ENCODE measurements at places on chromosomes 11 and 22. TPM values are rescaled to one million over a fixed set of nuclear protein-coding genes. Genes with fewer than 3 reads are reported as not detected.

PAFAH1B2 gene
- total RNA-seq: 95.8 TPM

PTPN5 gene
- 4.7 TPM for total RNA-seq

OR52H1 gene
- not detected for total RNA-seq

PGR gene
- 1.1 TPM for total RNA-seq

GRCh38 chr11:47010179-47010578, 73.6 kb downstream of the CSTPP1 start:
- no peak for DNase-seq

DNA sequence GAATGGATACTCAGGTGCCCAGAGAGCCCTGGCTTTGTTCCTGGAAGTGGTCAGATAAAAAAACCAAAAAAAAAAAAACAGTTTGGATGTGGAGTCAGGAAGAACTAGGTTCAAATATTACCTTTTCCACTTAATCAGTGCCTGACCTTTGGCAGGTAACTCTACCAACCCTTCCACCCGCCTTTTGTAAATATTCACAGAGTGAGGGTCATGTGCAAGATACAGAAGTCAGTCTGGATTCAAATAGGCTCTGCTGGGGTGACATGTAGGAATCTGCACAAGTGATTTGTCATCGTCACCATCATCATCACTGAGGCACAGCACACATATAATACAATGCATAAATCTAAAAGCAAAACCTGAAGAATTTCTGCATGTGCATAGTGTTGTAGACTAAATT, 490.7 kb downstream of the MIAT start:
- no peak for DNase-seq

DNA sequence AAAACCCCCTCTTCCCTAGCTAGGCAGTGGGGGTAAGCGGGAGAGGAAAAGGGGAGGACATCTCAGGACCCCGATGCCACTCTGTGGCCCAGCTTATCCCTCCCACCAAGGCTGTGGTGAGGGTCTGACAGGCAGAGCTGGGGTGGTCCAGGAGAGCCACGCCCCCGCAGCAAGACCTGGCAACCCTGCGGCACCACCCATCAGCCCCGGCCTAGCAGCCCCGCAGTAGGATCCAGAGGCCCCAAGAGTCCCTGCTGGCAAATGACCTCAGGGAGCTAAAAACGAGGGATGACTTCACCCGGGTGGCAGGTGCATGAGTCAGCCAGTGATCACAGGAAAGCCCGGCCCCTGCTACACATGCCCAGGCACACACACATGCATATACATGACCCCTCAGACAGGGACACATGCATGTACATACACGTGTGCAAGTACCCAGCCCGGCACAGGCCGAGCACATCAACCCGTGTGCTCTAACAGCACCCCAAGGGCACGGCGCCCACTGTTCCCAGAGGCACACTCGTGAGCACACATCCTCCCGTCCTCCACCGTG, 32.3 kb downstream of the ARVCF start:
- DNase-seq: no peak

DNA sequence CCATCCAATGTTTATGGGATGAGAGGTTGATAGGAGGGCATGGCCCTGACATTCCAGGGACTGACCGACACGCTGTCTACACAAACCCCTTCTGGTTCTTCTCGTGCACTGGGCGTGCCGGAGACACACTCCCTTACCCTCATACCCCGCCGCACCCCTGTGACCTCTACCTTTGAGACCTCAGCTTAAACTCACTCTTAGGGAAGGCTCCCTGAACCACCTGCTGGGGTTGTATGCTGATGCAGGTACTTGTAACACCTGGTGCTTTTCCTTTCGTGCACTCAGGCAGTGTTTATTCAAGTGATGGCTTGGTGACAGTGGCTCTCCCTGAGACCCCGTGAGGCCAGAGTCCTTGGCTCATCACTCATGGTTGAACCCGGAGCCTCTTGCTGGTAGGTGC, 12.0 kb downstream of the PPARA start:
- DNase-seq: no peak

- no peak for DNase-seq
Measured at GRCh38 chr11:77332259-77332658, 30.8 kb upstream of the GDPD4 start.

DNA sequence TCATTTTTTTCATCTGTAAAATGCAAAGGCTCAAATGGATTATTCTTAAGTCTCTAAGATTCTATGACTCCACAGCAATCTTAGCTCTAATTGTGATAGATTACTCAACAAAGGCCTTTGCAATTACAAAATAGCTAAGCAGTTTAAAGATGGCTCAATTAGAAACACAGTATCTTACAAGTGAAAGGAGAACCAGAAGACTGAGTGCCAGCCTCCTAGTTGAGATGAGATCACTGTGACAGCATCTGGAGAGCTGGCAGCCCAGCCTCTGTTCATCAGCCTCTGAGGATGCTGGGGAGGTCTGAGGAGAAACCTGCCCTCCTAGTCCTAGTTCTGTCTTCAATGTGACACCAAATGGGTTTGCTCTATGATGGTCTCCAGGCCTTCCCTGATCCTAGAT, 158.4 kb upstream of the NARS2 start:
- no peak for DNase-seq

- no peak for DNase-seq
Measured at GRCh38 chr11:116778556-116778955, 5.8 kb upstream of the BUD13 start.

DNA sequence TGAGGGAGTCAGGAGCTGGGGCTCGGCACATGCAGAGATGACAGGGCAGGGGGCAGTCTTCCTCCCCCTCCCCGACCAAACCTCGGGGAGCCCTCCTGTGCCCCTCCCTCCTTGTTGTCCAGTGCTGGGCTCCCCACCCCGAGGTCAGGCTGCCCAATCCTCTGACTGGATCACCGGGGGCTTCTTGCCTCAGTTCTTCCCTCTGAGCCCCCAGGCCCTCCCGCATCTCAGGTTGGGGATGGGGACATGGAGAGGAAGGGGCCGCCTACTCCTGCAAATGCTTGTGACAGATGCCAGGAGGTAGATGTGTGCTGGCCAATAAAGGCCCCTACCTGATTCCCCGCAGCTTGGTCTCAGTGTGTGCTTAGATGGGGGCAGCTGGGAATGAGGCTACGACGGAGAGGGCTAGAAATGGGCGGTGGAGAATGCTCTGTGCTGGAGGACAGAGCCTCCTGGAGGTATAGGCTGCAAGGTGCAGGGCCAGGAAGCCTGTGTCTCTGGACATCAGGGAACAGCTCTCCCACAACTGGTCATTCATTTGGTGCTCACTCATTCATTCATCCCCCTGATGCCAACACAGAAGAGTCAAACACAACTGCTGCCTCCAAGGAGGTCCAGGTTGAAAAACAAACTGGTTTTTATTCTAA, 8.4 kb downstream of the RHBDD3 start:
- DNase-seq: no peak

Measured in omental fat pad (tissue), 4 donors.